ENCODE measurements at places on chromosomes 13 and 19. TPM values are rescaled to one million over a fixed set of nuclear protein-coding genes. Genes with fewer than 3 reads are reported as not detected.

The FKRP gene
- 15.6 TPM for total RNA-seq

The KLK10 gene
- not detected for total RNA-seq

The NTN5 gene
- total RNA-seq: 0.11 TPM

DNA sequence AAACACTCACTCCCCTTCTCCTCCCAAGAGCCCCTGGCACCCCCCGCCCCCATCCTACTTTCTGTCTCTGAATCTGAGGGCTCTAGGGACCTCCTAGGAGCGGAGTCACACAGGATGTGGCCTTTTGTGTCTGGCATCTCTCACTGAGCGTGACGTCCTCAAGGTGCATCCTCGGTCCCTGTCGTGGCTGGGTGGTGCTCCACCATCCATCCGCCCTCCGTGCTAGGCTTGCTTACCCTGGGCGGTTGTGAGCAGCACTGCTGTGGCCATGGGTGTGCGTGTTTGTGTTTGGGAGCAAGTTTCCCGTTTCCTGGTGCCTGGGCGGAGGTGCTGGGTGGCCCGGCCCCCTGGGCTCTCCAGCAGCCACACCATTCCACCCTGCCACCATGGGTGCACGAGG is 12.2 kb downstream of the PLEKHJ1 start:
- H3K4me1 ChIP-seq: peaks cover 14% of the 10 kb centered on the region
- no peak for DNase-seq
- no peaks in the 10 kb centered on the region for H3K27me3 ChIP-seq
- H3K27ac ChIP-seq: no peak overlapping the region
- no peak overlapping the region for H3K4me3 ChIP-seq
- peaks cover 97% of the 10 kb centered on the region for H3K36me3 ChIP-seq

GRCh38 chr19:3403489-3404323 is 37.3 kb downstream of the NFIC start:
- no peaks in the 10 kb centered on the region for H3K27me3 ChIP-seq
- DNase-seq: peak; percentile 93
- peaks cover 94% of the 10 kb centered on the region for H3K4me1 ChIP-seq
- H3K4me3 ChIP-seq: peak overlapping the region; percentile 67
- H3K27ac ChIP-seq: peak overlapping the region; percentile 100

DNA sequence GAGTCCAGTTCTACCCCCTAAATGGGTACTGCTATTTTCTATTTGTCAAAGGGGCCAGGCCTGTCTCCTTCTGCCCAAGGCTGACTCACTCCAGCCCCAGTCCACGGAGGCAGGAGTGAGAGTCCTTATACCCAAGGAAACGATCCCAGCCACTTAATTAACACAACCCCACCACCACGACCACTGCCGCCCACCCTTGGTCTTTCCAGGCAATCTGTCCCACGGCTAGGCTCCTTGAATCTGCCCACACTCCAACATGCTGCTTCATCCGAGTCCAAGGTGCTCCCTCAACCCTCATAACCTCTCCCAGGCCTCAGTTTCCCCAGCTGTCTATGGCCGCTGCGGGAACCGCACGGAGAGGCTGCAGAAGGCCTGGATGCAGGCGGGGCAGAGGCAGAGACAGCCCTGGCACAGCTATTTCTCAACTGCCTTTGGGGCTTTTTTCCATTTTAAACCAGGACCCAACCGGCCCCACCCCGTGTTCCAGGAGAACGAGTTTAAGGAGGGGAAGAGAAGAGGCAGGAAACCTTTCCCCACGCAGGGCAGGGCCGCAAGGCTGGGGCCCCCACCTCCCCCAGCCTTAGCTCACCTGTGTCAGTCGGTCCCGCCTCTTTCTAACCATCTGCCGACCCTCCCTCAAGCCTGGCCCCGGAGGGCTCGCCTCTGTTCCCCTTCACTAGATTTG is 746 bp downstream of the RAB3D start:
- peaks cover 27% of the 10 kb centered on the region for H3K4me1 ChIP-seq
- no peaks in the 10 kb centered on the region for H3K27me3 ChIP-seq
- H3K36me3 ChIP-seq: peaks cover 50% of the 10 kb centered on the region
- H3K4me3 ChIP-seq: peak overlapping the region; percentile 88
- DNase-seq: no peak
- H3K27ac ChIP-seq: peak overlapping the region; percentile 88
